ENCODE measurements at places on chromosomes 1 and 21.
A peak's percentile ranks its signal among the peaks of the same experiment; 100 is the strongest.

DNA sequence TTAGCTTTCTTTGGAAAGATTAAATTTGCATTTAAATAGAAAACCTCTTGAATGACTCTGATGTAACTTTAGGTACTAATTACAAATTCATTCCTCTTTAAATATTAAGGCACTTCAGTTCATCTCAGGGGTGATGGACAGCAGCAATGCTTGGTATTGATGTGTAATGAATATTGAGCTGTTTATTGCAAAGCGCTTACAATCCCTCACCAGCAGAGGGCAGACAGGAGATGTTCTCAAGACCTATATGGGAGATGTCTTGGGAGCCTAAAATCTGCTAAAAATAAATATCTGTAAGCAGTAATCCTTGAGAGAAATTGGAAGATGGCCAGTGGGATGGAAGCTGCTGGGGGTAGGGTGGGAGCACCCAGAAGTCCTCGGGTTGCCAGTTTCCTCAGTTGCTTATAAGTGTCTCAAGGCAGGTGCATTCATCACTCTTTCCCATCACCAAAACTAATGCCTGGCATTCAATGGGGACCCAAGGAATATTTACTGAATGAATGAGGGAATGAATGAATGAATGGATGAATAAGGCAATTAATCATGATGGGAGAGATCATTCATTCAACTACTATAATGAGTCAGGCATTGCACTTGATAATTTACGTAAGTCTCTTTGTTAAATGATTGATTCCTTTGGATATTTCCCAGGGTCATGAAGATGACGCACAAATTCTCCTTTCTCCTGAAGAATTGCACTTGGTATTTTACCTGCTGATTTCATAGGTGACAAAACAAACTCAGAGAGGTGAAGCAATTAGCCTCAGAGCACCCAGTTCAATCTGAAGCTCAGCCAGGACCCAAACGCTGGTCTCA lies 2.3 kb downstream of the KLHDC8A start:
- peak; percentile 48 for DNase-seq

DNA sequence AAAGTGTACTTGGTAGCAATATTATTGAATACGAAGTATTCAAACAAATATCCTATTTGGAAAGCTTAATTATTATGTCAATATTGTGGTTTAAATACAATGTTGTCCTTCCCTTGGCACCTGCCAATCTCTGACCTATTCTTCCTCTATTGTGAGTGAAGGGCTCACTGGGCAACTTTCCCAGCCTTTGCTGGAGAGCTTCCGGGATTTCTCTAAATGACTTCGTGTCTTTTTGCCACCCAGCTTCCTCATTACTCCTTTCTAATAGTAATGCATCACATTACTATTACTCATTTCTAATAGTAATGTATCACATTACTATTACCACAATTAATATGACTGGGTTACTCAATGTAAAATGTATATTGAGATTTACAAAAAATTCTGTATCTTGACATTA lies 880.6 kb downstream of the BRINP3 start:
- no peak for DNase-seq

- no peak for DNase-seq
Measured at GRCh38 chr1:111911776-111912515, 77.5 kb downstream of the KCND3 start.

DNA sequence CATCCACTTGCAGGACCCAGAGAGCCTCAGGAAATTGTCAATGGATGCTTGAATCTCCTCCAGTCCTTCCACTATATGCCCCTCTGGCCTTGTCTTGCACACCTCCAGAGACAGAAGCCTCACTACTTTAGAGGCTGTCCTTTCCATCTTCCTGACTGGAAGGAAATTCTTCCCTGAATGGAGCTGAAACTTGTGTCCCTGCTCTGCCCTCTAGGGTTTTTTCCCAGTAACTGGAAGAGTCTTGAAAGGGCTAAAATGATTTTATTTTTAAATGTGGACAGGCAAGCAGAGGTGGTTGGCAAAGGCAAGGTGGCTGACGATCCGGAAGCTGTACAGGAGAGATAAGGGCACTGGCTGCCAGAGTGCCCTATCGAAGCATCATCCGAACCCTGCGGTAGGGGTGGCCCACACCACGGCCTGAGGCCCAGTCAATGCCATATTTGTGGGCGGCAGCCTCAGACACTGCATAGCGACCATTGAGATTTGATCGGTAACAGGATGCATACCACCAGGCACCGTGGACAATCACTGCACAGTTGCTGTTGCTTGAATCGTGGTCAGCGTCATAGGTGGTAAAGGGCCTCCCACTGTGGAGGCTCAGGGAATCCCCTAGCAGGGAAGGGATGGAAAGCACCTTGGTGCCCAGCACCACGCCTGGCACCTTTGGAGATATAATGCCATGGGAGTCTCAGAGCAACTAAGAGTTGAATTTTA lies 2.3 kb upstream of the MAP3K6 start:
- DNase-seq: no peak

- DNase-seq: no peak
Measured at GRCh38 chr21:36526104-36526503, 46.2 kb upstream of the CLDN14 start.

- peak; percentile 57 for DNase-seq
Measured at GRCh38 chr1:206479183-206480125, 9.2 kb downstream of the IKBKE start.

GRCh38 chr1:181794332-181794731 lies 267.2 kb downstream of the ZNF648 start:
- no peak for DNase-seq

- peak; percentile 7 for DNase-seq
Measured at GRCh38 chr1:175208773-175209492, 16.4 kb upstream of the KIAA0040 start.

DNA sequence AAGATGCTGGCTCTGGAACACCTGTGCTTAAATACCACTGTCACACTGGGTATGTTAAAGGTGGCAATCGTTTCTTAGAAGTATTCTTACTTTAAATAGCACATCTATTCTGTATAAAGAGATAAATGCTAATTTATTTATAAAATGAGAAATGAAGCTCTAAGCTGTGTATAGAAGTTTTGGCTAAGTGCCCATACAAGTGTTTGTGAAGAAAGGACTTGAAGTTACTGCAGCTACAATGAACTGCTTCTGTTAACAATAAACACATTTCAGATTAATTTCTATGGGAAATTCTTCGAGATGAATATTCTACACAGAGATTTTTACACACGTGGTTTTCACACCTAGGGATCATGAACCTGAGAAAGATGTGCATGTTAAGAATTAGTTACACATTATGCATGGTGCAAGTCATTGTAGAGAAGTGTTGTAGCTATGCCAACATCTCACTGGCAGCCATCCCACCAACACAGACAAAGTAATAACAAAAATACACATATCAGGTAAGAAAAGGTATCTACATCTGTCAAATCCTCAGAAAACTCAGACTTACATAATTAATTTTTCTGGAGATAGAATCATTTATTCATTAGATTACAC lies 16.2 kb downstream of the COL24A1 start:
- DNase-seq: no peak

GRCh38 chr21:16357994-16358393 lies 628.2 kb downstream of the USP25 start:
- DNase-seq: no peak

- no peak for DNase-seq
Measured at GRCh38 chr21:17693801-17694200, 81.1 kb upstream of the BTG3 start.

DNA sequence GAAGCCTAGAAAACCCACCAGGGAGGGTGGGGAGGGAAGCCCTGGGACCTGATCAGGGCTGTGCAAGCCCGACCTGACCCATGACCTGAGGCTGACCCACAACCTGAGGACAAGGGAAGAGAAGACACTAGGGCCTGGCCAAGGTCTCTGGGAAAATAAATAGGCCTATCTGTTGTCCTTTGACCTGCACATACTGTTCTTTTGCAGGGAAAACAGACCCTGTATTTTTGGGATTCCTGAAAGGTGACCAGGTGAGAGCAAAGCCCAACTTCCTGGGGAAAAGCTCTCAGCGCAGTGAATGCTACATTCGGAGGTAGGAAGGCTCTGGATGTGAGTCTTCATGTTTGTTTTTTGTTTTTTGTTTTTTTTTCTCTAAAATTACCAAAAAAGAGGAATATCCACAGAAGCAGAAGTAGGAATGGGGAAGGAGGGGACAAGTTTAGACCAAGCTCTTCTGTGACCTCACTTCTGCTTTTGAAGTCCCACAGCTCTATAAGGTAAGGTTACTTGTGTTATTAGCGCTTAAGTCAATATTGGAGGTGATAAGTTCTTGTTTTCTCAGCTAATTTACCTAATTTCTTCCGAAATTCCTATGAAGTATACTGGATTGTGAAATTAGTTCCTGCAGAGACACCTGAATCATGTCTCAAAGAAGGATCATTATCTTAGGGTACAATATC lies 26.2 kb upstream of the LYST start:
- DNase-seq: no peak

GRCh38 chr1:44417351-44418021 lies 12.4 kb downstream of the RNF220 start:
- DNase-seq: no peak

DNA sequence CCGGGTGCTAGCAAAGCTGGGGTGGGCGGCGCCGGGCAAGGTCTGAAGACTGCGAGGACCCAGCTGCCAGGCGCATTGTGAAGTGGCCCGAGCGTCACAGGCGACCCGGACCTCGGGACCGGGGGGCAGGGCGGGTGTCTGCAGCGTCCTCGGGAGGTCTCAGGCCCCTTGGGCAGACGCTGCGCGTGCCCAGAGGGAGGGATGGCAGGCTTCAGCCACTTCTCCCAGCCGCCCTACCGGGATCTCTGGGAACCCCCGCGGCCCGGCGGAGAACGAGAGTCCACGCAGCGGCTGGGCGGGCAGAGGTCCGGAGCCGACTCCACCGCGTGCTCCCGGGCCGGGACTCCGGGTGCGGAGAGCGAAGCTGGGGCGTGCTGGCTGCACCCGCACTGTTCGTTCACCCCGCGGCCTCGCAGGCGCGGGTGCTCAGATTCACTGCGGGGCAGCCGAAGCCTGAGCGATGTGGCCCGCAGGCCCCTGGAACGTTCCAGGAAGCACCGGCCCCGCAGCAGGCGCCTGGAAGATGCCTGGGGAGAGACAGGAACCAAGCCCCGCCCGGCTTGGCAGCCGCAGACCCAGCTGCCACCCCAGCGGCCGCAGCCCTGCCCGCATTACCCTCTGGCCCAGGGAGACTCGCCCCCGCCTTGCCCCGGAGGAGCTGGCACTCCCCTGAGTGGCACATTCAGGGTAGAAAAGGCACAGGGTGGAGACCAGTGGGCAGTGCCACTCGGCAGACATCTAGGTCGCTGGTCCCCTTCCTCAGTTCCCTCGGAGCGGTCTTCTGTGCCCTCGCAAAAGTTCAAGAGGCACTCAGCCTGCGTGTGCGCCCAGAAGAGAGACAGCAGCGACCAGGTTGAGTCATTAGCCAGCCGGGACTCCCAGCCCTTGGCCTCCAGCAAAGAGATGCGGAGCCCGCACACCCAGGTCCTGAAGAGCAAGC lies at the start of gene CCDC185:
TSS of gene CCDC185 (plus strand) at position 141 of the 940 bp plus-strand sequence. CDS start at position 202, 61 bp downstream.
- no peak for DNase-seq

GRCh38 chr1:71829346-71829745 lies 453.0 kb downstream of the NEGR1 start:
- no peak for DNase-seq

GRCh38 chr1:202852163-202852904 lies 36.6 kb downstream of the RABIF start:
- DNase-seq: no peak

GRCh38 chr1:101166583-101167120 lies 70.2 kb upstream of the S1PR1 start:
- DNase-seq: no peak
